ENCODE measurements at places on chromosomes 3 and 15.

DNA sequence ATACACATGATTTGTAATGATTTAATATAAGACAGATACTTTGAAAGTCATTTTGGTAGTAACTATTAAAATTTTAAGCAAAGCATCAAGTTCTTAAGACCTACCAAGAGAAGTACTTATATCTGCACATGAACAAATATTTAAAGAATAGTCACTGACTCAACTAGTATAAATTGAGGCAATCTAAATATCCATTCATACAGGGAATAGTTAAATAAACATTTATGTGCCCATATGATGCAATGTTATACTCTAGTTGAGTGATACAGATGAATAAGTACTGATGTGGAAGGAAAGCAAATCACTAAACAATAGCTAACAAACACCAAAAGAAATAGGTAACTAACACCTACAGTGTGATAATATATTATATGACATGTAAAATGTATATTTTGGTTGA is 527.7 kb downstream of the EPHA3 start:
- DNase-seq: no peak

DNA sequence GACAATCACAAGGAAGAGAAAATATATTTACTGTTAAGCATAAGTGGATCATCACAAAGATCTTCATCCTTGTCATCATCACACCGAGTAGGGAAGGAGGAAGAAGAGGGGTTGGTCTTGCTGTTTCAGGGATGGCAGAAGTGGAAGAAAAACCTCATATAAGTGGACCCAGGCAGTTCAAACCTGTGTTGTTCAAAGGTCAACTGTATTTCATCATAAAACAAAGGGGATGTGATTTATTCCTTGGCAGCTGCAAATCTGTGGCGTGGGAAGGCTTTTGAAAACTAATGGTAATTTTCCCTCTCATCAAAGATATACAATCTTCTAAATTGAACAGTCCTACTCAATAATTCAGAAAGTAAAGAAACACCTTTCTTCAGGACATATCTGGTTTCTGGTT is 129.9 kb upstream of the ABI3BP start:
- DNase-seq: no peak

GRCh38 chr3:53975382-53975781 is 83.7 kb upstream of the SELENOK start:
- DNase-seq: no peak

DNA sequence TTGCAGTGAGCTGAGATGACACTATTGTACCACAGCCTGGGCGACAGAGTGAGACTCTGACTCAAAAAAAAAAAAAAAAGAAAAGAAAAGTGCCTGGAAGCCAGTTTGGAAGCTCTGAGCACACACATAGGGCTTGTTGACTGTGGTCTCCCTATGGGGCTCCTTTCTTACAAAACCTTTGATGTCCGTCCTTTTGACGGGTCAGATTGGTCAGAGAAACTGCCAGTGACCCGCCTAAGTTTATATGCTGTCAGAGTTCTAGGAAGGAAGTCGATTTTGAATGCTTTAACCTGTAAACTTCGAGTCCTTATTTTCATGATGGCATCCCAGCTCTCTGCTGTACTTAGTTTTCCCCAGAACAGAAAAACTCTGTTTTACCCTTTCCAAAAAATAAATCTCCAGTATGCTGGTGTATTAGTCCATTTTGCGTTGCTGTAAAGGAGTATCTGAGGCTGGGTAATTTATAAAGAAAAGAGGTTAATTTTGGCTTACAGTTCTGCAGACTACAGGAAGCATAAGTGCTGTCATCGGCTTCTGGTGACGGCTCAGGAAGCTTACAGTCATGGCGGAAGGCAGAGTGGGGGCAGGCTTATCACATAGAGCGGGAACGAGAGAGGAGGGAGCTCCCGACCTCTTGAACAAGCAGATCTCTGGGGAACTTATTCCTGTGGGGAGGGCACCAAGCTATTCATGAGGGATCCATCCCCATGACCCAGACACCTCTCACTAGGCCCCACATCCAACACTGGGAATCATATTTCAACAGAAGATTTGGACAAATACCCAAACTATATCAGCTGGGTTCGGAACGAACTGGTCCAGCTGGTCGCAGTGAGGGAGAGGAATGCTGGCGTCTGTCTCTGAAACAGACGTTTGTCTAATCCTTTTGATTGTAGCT is 72.3 kb downstream of the LMLN start:
- DNase-seq: no peak

GRCh38 chr3:149120051-149120972 is 9.1 kb upstream of the HPS3 start:
- DNase-seq: peak; percentile 18

DNA sequence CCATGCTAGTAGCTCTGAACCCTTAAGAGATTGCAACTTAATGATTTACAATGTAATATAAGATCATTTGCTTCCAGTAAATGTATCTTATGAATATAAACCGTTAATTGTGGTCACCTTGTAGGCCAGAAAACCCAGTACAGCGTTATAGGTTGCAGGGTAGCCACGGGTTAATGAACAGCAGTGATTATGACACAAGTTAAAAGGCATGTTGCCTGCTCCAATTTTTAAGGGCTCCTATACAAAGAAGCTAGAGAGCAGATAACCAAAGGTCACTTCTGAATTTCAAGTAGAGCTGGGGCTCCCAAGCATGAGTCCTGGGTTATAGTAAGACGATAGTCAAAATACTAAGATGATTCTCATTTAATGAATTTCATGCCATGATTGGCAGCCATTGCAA is 13.5 kb downstream of the GUCA1C start:
- DNase-seq: no peak

DNA sequence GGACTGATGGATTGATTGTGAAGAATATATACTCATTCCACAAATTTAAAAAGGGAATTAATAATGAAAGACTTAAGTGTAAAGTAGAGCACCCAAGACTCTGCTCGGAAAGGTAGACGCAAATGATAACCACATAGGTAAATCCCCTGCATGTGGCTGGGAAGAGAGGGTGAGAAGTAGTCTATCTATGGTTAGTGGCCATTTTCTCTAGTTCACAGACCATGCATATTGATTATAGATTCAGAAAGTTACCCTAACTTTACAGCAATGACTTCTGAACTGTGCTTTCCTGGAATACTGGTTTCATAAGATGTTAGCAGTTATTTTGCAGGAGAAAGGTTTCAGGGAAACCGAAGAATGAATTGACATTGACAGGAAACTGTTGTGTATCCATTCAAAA is 51.7 kb downstream of the CASR start:
- DNase-seq: no peak

GRCh38 chr3:127985216-127985615 is 67.0 kb upstream of the SEC61A1 start:
- DNase-seq: no peak

- DNase-seq: no peak
Measured at GRCh38 chr15:31151301-31152233, 50.0 kb upstream of the TRPM1 start.

DNA sequence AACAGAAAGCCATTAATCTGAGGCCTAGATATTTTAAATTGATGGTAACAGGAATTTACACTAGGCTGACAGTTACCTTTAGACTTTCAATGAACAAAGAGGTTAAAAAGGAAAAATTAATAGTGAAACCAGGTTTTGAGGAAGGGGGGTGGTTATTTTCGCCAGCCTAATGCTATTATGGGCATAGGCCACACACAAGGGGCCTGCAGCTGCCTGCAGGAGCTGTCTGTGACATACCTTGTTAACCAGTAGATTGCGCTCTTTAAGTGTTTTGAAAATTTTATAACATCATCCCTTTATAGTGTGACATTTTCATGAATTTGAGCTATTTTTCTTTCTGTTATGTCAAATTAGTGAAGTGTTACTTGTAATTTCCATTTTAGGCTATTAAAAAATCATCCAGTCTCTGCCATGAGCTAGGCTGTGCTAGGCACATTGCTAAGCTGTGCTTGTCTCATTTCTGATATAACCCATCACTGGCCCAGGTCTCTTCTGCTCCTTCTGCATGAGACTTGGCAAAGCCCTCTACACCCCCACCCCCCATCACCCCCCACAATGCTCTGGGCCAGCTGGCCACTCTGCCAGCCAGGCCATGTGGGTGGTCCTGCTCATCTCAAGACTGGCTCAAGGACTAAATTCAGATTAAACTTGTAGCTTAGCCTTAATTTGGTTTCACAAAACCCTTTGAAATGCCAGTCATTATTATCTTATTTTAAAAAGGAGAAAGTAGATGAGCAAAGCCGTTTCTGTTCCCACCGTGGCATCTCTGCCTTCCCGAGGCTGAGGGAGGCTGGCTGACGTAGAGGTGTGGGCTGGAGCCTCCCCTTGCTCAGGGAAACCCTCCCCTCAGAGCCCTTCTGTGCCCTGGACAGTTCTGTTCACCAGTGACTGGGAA is 48.4 kb upstream of the SEC22A start:
- DNase-seq: no peak

DNA sequence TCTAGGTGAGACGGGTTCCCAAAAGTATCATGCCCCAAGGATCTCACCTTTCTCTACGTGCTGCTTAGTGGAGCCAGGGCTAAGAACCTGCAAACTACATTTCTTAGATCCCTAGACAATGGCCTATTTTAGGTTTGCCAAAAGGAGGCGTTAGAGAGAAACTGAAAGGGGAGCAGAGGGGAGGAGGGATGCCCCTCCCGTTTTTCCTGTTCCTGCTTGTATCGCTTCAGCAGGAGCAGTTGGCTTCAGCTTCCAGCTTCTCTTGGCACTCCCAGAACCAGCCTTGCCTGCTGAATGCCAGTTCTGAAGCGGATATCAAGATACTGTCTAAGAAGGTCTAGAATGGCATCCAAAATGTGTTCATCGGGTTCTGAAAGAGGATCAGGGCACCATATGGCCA is 58.4 kb upstream of the ABHD17C start:
- DNase-seq: no peak

DNA sequence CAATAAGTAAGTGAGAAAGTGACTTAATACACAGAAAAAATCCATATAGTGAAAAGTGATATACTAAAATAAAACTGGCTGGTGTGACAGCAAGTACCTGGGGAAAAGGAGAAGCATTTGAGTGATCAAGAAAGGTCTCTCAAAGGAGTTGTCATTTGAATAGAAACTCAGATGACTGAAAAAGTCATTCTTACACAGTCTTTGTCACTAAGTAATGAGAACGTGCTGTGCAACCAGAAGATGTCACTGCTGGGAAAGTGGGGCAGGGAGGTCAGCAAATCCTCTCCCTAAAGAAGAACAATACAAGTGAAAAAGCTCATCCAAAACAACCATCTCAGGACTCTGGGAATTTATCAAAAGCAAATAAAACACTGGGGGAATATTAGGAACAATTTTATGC is 317.5 kb upstream of the TRIM42 start:
- DNase-seq: no peak

DNA sequence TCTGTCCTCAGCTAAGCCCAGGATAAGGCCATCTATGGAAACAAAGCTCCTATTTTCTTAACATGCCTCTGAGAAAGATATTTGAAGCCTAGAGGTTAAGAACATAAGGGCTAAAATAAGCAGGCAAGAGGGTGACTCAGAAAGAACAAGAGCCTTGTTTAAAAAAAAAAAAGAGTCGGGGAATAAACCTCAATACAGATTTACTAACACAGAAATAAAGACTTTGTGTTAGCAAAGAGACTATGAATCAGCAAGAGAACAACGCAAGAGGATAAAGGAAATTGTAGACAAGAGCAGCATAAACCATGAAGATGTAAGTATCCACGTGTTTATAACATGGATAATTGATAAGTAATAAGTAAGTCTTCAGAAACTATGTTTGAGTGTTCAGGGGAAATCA is 36.0 kb downstream of the RAB27A start:
- peak; percentile 39 for DNase-seq

GRCh38 chr3:129940086-129940485 is 34.4 kb upstream of the TRH start:
- no peak for DNase-seq

DNA sequence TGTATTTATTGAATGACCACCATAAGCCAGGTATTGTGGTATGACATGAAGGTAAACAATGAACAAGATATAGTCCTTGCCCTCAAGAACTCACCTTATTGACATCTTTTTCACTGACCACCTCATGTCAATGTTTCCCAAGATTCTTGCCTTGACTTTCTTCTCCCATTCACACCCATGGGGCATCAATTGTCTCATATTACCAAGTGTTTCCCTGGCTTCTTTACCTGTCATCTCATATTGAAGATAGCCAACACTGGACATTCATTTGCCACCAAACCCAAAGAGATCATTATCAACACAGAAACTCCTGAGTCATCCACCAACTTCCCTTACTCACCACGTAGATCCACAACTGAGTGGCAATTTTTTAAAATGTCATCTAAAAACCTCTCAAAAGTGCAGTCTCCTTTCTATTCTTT is 2.2 kb downstream of the EFHB start:
- DNase-seq: no peak

DNA sequence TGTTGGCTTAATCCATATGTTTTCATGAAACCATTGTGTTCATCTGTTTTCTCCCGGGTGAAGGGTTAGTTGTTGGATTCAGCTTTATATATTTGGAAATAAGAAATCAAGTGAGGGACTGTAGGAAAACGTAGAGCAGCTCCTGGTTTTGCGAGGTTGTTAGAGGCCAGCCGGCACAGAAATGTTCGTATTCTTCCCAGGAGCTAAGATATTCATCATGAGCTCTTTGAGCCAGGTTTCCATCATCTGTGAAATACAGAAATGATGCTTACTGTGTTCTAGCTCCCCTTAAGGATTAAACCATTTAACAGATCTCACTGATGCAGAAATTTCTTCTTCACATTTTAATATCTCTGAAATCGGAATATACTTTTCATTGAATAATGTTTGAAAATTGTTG is 235.5 kb downstream of the PTPRG start:
- DNase-seq: no peak

DNA sequence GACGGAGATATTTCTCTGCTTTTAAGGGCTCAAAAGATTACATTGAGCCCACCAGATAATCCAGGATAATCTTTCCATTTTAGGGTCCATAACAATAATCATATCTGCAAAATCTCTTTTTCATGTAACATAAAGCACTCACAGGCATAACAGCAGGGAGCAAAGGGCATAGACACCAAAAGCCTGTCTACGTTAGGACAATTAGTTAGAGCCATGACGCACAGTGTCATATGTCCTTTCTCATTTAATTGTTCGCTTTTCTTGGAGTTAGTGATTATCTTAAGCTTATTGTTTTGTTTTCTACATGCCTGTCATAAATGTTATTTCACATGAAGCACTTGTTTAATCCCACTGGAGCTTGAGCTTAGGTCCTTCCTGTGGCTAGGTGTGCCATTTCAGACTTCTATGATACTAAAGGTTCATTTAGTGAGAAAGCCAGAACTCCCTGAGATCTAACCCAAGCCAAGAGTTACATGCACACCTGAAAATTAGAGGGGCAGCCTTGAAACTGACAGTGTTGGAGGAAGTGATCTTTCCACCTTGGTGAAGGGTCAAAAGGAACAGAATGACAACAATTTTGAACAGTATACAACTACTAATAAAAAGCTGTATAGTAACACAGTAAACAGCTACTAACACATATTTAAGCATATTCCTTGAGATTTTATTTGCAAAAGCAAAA is 11.7 kb upstream of the HHATL start:
- no peak for DNase-seq

GRCh38 chr3:161915418-161915750 is 418.8 kb downstream of the OTOL1 start:
- DNase-seq: no peak

DNA sequence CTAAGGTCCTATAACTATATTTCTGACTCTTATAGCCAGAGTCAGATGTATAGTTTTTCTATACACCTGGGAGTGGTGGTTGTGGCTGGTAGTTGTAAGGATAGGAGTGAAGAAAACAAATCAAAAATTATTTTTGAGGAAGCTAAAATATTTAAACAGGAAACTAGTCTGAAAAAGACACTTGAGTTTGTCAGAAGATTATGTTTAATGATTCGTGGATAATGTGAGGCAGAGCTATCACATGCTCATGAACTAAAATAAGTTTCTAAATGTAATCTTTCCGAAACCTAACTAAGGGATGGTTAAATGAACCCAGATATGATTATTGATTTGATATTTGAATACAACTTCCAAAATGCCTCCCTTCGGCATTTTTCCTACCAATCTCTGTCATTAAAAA is 30.4 kb downstream of the GABRR3 start:
- no peak for DNase-seq
